Tibial nerve (tissue), 4 donors: ENCODE measurements at places on chromosomes 5 and 9. TPM values are rescaled to one million over a fixed set of nuclear protein-coding genes. Genes with fewer than 3 reads are reported as not detected.
A peak's percentile ranks its signal among the peaks of the same experiment; 100 is the strongest.

DNA sequence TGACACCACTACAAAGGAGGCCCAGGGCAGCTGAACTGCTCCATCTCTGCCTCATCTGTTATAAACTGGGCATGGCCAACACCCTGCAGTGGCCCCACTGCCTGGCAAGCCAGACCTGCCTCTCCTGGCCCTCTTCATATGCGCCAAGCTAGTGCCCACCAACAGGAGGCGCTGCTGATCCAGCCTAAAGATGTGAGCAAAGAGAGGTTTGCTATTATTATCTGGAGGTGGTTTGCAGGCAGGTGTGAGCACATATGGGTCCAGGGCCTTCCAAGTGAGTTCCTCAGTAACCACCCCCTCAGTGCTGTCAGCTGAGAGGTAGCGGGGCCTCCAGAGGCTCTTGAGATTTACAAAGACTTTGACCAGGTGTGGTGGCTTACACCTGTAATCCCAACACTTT, 232.2 kb downstream of the SYK start:
- DNase-seq, result no peak

GRCh38 chr5:171312129-171312974, 3.3 kb downstream of the TLX3 start:
- no peak for DNase-seq

- no peak for DNase-seq
Measured at GRCh38 chr9:91963711-91964240, 13.7 kb upstream of the ROR2 start.

DNA sequence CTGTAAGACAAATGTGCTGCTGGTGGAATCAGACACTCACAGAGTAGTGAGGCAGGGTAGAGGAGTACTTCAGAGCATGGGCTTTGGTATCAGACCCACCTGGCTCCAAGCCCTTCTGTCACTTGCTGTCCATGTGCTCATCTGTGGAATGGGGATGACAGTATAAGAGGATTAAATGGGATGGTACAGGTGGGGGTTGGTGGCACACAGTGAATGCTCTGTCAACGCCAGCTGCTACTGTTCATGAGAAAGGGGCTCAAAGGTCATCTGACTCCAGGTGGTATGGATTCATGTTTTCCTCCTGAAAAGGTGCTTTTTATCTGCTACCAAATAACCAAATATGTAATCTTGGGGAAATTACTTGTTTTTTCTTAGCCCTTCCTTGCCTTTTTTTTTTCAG, 23.0 kb upstream of the PPARGC1B start:
- no peak for DNase-seq

- peak; percentile 48 for DNase-seq
Measured at GRCh38 chr5:177370488-177371119, 12.9 kb downstream of the RGS14 start.

DNA sequence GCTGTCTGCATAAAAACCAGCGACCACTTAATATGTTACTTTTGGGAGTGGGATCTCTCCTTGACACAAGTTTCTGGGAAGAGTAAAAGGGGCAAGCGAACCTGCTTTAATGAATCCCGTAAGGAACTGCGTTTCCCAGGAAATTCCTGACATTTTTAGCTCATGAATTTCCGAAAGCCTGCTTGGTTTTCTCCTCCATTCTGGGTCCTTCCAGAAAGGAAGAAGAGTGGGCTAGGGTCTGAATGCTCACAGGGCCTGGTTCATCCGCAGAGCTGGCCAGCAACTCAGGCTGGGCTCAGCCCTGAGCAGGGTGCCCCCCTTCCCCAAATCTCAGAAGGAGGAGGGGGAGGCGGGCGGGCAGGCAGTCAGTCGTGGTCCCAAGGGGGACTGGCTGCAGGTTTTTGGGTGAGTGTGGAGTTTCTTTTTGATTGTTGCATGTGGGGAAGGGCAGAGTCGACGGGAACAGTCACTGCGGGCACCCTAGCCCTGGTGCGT, 1.2 kb upstream of the PURA start:
- no peak for DNase-seq

DNA sequence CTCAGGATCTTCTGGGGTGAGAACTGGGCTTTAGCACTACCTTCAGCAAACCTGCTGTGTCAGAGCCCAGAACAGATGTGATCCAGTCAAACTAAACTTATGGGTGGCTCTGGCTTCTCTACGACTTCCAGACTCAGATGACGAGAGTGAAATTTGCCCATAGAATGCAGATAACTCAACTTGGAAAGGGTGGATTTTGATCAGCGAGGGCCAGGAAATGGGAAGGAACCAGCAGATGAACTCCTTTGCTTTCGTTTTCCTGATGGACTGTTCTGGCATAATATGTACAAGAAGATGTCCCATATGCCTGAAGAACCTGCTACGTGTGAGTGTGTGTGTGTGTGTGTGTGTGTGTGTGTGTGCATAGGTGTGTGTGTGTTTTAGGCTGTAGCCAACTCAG, 132.0 kb upstream of the MOCS2 start:
- DNase-seq, result no peak

- DNase-seq, result peak; percentile 36
Measured at GRCh38 chr9:126468141-126468825, 141.7 kb downstream of the MVB12B start.

DNA sequence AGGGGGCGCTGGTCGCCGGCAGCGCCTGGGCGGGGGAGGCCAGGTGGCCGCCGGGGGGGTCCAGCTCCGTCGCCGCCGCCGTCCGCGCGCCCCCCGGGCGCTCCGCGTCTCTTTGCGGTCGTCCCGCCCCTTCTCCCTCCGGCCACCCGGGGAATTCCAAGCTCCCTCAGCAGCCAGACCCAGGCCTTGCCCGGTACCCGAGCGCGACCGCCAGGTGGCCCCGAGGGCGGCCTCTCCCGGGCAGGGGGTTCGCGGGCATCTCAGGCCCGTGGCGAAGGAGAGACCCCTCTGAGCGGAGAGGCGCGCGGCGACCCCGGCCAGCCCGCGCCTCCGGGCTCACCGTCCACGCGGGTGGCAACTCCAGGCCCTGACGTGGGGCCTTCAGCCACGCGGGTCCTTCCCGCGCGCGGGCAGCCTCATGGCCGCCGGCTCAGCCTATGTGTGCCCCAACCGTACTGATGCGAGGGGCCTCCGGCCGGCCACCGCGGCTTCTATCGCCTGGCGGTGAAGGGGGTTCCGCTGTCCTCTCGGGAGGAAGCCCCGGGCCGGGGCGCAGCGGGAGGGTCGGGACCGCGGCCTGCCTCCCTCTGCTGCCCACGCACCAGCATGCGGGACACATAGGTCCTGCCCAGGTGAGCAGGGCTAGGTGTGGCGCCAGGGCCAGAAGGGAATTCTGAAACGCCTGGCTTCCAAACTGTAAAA, 529 bp upstream of the NRARP start:
- no peak for DNase-seq

DNA sequence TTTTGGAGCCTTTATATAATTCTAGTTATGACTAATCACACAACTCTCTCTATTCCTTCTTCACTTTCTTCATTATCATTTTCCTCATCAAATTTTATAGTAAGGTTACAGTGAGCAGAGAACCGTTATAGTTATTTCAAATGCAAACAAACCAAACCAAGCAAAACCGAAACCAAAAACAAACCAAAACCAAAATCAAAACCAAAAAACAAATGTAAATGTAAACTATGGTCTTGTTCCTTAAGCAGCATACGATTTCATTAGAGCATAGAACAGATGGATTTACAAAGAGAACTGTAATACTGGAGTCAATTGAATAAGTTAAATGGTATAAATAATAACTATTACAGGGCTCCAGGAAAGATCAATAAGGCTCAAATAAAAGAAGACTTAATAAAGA, 447.1 kb downstream of the LRRC70 start:
- no peak for DNase-seq

GRCh38 chr5:81762401-81762800, 11.5 kb upstream of the SSBP2 start:
- DNase-seq, result no peak

- DNase-seq, result no peak
Measured at GRCh38 chr5:112647428-112647827, 90.3 kb upstream of the APC start.

GRCh38 chr5:17799521-17799920, 165.3 kb downstream of the TAF11L14 start:
- no peak for DNase-seq

DNA sequence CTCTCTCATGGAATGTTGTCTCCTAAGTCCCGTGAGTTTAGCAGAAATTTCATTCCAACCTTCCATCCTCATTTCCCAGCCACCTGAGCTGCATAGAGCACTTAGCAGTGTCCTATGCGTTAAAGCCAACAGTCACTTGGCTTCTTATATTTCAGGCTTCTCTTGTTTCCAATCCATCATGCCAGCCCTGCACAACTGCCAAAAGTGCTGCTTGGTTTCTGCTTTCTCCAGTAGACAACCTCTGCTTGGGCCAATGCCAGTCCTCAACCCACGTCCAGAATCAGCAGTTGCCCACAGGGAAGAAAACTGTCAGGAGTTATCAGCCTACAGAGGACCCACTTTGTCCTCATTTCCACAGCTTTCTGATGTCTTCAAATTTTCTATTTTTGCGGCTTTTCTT, 42.5 kb downstream of the KCNIP1 start:
- DNase-seq, result no peak

- DNase-seq, result no peak
Measured at GRCh38 chr9:82480921-82481320, 492.3 kb downstream of the SPATA31D1 start.

DNA sequence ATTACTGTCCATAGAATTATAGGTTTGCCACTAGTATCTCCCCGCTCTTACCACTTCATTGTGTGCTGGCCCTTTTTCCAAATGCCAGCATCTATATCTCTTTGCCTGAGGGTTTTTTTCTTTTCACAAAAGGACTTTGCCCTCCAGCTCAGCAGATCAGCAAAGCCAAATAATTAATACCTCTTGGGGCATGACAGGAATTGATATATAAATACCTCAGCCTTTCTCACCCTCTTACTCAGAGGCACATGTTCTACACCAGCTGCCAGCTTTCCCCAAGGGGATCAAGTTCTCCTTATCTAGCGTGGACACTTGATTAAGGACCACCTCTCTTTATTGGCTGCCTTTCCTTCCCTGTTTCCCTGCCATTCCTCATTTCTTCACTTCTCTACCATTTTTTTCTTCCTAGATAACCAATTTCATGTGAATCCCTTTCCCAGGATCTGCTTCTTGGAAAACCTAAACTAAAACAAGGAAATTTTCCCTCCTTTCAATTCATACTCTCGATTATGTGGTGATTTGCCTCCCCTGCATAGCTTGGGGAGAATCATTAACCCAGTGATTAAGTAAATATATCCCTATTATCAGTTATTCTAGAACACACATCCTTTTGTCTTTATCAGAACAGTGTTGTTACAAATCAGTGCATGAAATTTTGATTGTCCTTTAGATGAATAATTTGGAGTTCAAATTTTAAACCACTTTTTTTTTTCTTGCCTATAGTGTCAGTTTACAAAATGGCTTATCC, 6.9 kb upstream of the NUDT12 start:
- no peak for DNase-seq

GRCh38 chr9:90024409-90024808, 419.6 kb downstream of the GADD45G start:
- DNase-seq, result no peak

- no peak for DNase-seq
Measured at GRCh38 chr5:31581498-31582099, 49.5 kb downstream of the C5orf22 start.

- DNase-seq, result no peak
Measured at GRCh38 chr9:113600023-113600823, 136.7 kb downstream of the RGS3 start.

- DNase-seq, result no peak
Measured at GRCh38 chr5:168583742-168584482, 4.7 kb upstream of the PANK3 start.

DNA sequence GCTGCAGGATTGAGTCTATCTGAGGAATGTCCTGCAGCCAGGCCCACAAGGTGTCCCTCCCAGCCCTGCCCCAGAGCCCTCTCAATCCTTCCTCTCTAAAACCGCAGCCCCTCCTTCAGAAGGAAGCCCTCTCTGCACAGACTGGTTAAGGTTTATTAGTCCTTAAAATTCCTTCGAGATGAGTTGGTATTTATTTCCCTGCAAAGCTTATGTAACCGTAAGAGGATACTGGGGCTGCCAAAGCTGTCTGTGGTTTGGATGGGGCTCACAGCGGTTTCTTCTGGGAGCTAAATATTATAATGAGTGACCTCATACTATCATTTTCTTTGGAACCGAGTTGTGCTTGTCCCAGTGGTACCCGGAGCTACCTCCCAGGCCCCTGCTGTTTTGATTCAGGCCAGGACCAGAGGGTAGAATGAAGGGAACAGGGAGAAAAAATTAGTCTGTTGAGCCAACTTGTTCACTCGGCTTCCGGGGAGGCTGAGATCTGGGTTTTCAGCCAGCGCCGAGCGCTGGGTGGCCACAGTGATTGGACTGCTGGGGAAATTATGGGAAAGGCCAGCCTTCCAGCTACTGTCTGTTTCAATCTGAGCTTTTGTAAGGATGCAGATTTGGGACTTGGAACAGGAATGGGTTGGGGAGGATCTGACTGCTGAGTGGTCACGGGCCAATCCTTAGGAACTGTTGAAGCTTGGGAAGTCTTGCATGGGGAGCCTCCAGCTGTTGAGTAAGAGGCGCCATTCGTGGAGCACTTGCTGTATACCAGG, 107.5 kb downstream of the NDFIP1 start:
- DNase-seq, result peak; percentile 60

GRCh38 chr9:37889536-37889935, 14.4 kb downstream of the SLC25A51 start:
- no peak for DNase-seq

DNA sequence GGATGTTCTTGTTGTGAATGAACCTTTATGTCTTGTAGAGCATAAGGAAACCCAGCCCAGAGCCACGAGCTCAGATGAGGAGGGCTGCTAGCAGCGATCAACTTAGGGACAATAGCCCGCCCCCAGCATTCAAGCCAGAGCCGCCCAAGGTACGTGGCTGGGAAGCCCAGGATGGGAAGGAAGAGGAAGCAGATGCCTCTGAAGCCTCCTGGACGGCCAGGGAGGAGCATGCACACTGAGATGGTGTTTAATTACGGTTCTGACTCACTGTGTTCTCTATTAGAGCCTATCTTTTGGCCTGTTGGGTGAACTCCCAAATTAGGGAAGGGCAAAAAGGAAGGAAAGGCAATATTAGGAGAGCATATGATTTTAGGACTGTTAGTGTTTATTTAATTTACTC, 75.3 kb downstream of the TJP2 start:
- no peak for DNase-seq

GRCh38 chr9:119175581-119175980, 193.7 kb downstream of the BRINP1 start:
- no peak for DNase-seq

DNA sequence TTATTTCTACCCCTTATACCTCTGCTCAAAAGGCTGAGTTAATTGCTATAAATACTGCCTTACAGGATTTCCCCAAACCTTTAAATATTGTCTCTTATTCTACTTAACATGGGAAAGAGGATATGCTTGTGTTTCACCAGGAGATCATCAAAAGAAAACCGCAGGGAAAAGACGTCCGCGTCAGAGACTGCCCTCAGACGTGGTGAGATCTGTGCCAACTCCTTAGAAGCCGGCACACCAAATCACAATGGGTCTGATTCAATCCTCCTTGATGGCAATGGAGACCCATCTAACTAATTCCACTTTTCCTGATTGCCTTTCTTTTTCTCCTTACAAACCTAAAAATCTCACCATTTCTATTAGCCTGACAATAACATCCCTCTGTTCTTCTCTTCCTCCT, 55.0 kb downstream of the SH3PXD2B start:
- no peak for DNase-seq

GRCh38 chr9:77677957-77678535, 29.9 kb upstream of the GNA14 start:
- no peak for DNase-seq

SOHLH1 gene
- not detected for total RNA-seq

BAAT gene
- not detected for total RNA-seq

ACTBL2 gene
- total RNA-seq, result not detected

PCDHA9 gene
- 0.84 TPM for total RNA-seq

PHYHD1 gene
- total RNA-seq, result 37.8 TPM

IFNB1 gene
- not detected for total RNA-seq
